ENCODE measurements at places on chromosomes 5 and 9. TPM values are rescaled to one million over a fixed set of nuclear protein-coding genes. Genes with fewer than 3 reads are reported as not detected.

Gene TIMD4
- total RNA-seq = 5.2 TPM

Gene PAX5
- total RNA-seq = 0.27 TPM

Gene FIBCD1
- total RNA-seq = not detected

Gene ASTN2
- 6.6 TPM for total RNA-seq

Gene KIF4B
- 0.10 TPM for total RNA-seq

Gene OR2V1
- total RNA-seq = not detected

Gene TLX3
- total RNA-seq = not detected

Gene SLC6A3
- total RNA-seq = not detected

Gene PCDHGB4
- not detected for total RNA-seq

Gene TLE1
- total RNA-seq = 0.10 TPM

Gene CHSY3
- not detected for total RNA-seq

Gene CDX1
- total RNA-seq = not detected

Gene ENC1
- 0.86 TPM for total RNA-seq

Gene EPB41L4A
- not detected for total RNA-seq

Gene DRD1
- total RNA-seq = not detected

Gene ACER2
- 2.2 TPM for total RNA-seq

Gene C5orf63
- total RNA-seq = 11.6 TPM

Gene OXCT1
- total RNA-seq = 78.8 TPM

Gene HTR1A
- not detected for total RNA-seq

Gene UGT3A2
- not detected for total RNA-seq

Gene ALDOB
- total RNA-seq = not detected

Gene IL13
- 0.49 TPM for total RNA-seq

Gene CATSPER3
- total RNA-seq = not detected

Gene OR1L1
- not detected for total RNA-seq

Gene PTGER4
- total RNA-seq = 83.8 TPM

Gene SPINK4
- total RNA-seq = not detected

Gene CCIN
- not detected for total RNA-seq

Gene NUP214
- total RNA-seq = 40.2 TPM

Gene NRARP
- 2.2 TPM for total RNA-seq

Gene PCDHGC5
- total RNA-seq = not detected

Gene PPP2R2B
- not detected for total RNA-seq

Gene NACC2
- 3.5 TPM for total RNA-seq

Gene PPP1R26
- 0.29 TPM for total RNA-seq

Gene C5orf58
- total RNA-seq = not detected

Gene ACTBL2
- not detected for total RNA-seq

Gene PLPP1
- 7.3 TPM for total RNA-seq

Gene PLK2
- total RNA-seq = 10.9 TPM
